ENCODE measurements at places on chromosomes 6 and 20. TPM values are rescaled to one million over a fixed set of nuclear protein-coding genes. Genes with fewer than 3 reads are reported as not detected.

Gene HLA-DQB1
- total RNA-seq: not detected

Gene MLIP
- not detected for total RNA-seq

Gene KHDC1L
- total RNA-seq: not detected

Gene SALL4
- total RNA-seq: not detected

Gene SRMS
- not detected for total RNA-seq

Gene CPNE5
- 12.9 TPM for total RNA-seq

Gene MAP7
- total RNA-seq: 0.91 TPM

Gene FAM217A
- total RNA-seq: not detected

Gene RPP40
- total RNA-seq: 16.2 TPM

DNA sequence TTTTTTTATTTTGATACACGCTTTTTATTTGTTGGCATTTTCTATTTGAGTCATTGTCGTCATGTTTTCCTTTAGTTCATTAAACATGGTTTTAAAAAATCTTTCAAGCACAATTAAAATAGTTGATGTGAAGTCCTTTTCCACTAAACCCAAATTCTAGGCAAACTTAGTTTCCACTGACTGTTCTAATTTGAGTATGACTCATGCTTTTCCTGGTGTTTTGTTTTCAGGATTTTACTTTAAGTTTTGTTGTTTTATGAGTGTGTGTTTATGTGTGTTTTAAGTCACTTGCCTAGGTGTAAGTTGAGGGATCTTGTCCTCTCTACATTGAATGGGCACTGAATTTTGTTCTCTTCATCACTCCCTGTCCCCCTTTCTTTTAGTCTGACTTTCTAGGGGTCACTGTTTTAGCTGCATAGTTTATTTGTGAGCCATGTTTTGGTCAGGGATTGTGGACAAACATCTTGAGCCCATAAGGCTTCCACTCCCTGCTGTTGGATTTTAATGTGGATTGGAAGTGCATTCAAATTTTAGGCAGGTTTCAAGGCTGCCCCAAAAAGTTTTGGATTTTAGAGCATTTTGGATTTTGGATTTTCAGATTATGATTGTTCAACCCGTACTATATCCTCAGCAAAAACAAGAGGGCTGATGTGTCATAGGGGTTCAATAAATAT, 94.8 kb downstream of the CDYL start:
- H3K4me1 ChIP-seq: no peaks in the 10 kb centered on the region
- H3K27me3 ChIP-seq: no peaks in the 10 kb centered on the region
- no peak overlapping the region for H3K4me3 ChIP-seq
- no peaks in the 10 kb centered on the region for H3K36me3 ChIP-seq
- H3K27ac ChIP-seq: no peak overlapping the region

GRCh38 chr6:142857796-142858555, 87.0 kb downstream of the HIVEP2 start:
- no peaks in the 10 kb centered on the region for H3K4me1 ChIP-seq
- H3K36me3 ChIP-seq: no peaks in the 10 kb centered on the region

- H3K36me3 ChIP-seq: no peaks in the 10 kb centered on the region
- DNase-seq: no peak
- H3K27ac ChIP-seq: no peak overlapping the region
- H3K4me3 ChIP-seq: no peak overlapping the region
- H3K4me1 ChIP-seq: no peaks in the 10 kb centered on the region
Measured at GRCh38 chr6:150236544-150236943, 93.7 kb downstream of the PPP1R14C start.

GRCh38 chr6:62805431-62805830, 405.8 kb upstream of the FKBP1C start:
- DNase-seq: no peak
- H3K4me1 ChIP-seq: no peaks in the 10 kb centered on the region
- no peak overlapping the region for H3K4me3 ChIP-seq
- no peaks in the 10 kb centered on the region for H3K27me3 ChIP-seq

GRCh38 chr20:20518263-20518662, 150.4 kb downstream of the INSM1 start:
- no peaks in the 10 kb centered on the region for H3K36me3 ChIP-seq
- H3K27me3 ChIP-seq: no peaks in the 10 kb centered on the region
- no peaks in the 10 kb centered on the region for H3K4me1 ChIP-seq
- H3K4me3 ChIP-seq: no peak overlapping the region

DNA sequence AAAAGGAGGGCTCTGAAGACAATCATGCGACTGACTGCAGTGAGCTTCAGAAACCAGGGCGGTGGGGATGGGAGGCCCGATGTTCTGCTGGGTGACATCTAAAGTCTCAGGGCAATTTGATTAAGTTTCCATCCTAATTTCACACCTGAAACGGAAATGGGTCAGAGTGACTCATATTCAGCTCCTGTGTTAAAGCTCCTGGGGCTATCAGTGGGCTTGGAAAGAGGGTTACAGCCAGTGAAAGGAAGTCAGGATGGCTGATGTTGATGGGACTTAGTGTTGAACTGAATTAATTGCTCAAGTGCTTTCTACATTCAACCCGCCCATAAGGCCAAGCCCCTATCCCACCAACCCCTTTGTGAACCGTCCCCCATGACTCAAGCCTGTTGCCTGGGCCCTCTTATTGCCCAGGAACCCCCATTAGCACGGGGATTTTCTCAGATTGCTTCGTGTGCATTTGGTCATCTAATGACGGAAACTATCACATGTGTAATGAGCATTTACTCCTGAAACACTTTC, 47.1 kb upstream of the TBC1D7 start:
- no peaks in the 10 kb centered on the region for H3K4me1 ChIP-seq
- H3K36me3 ChIP-seq: no peaks in the 10 kb centered on the region
- no peak overlapping the region for H3K4me3 ChIP-seq
- DNase-seq: no peak
- no peak overlapping the region for H3K27ac ChIP-seq

DNA sequence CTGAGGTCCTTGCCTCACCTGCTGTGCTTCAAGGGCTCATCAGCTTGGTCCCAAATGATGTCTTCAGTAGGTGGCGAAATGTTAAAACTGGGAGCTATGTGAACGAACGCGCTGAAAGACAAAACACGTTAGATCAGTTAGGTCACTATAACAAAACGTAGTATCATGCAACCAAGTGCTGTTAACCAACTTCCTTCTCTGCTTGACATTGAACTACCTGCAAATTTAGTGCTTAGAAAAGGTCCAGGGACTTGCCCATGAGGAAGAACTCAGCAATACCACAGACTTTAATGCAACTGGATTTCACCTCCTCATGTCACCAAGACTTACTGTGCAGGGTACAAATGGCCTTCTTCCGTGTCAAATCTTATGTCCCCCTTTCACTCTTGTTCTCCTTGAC, 24.8 kb downstream of the BACH2 start:
- no peak overlapping the region for H3K4me3 ChIP-seq
- H3K27me3 ChIP-seq: no peaks in the 10 kb centered on the region
- H3K27ac ChIP-seq: no peak overlapping the region

- no peaks in the 10 kb centered on the region for H3K27me3 ChIP-seq
- no peak for DNase-seq
- H3K27ac ChIP-seq: no peak overlapping the region
- no peaks in the 10 kb centered on the region for H3K4me1 ChIP-seq
- no peak overlapping the region for H3K4me3 ChIP-seq
- H3K36me3 ChIP-seq: no peaks in the 10 kb centered on the region
Measured at GRCh38 chr20:61510778-61511330, 258.8 kb downstream of the CDH4 start.

DNA sequence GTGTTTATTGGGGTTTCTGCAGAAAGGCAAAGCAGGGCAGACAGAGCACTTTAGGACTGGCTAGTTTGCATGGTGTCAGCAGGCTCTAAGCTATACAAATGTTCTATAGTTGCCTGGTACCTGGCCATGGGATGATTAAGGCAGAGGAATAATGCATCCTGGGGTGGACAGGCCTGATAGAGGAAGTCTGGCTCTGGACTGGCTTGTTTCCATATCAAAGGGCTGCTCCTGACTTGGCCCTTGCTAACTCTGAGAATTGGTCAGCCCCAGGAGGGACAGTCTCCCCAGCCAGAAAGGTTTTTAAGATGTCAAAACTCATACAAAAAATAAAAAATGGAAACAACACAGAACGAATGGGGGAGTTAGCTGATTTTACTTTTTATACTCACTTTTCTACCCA, 136.9 kb downstream of the TBC1D7 start:
- no peaks in the 10 kb centered on the region for H3K36me3 ChIP-seq
- H3K27ac ChIP-seq: no peak overlapping the region
- no peaks in the 10 kb centered on the region for H3K27me3 ChIP-seq

- no peaks in the 10 kb centered on the region for H3K36me3 ChIP-seq
- DNase-seq: peak; percentile 28
- H3K27me3 ChIP-seq: no peaks in the 10 kb centered on the region
- no peaks in the 10 kb centered on the region for H3K4me1 ChIP-seq
- H3K27ac ChIP-seq: peak overlapping the region; percentile 68
Measured at GRCh38 chr6:133637874-133638273, 251.0 kb upstream of the TCF21 start.

GRCh38 chr6:147615659-147616456, 107.4 kb downstream of the SAMD5 start:
- DNase-seq: no peak
- no peaks in the 10 kb centered on the region for H3K36me3 ChIP-seq
- no peak overlapping the region for H3K27ac ChIP-seq
- no peaks in the 10 kb centered on the region for H3K4me1 ChIP-seq
